Fibroblast of the aortic adventitia (primary cell): ENCODE measurements at places on chromosomes 16 and 17. TPM values are rescaled to one million over a fixed set of nuclear protein-coding genes. Genes with fewer than 3 reads are reported as not detected.
A peak's percentile ranks its signal among the peaks of the same experiment; 100 is the strongest.

DNA sequence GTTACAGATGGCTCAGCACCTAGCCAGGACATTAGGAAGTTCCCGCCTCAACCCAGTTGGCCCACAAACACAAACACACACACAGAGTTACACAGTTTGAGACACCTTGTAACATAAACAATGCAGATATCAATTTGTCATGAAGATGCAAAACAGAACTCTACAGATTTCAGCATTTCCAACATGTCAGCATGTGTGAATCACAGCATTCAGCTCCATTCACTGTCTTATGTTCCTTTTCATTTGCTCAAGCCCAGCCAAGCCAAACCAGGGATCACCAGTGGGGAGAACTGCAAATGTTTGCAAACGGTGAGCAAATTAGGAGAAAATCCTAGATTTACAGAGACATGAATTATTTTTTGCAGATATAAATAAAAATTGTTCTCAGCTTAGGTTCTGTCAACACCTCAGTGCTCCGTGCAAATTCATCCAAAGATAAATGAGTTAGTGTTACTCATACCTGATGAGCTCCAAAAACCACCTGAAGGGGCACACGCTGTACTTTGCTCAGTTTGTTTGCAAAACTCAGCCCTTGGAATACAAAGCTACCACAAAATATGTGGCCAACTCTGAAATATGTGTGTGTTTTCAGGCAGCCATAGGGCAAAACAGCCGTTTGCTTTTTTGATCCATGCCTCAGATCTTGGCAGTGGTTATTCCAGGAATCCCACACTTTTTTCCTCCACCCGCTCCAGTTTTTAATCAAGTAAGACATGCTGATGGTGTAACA, 16.3 kb upstream of the COX10 start:
- peak; percentile 61 for DNase-seq

Gene RTN4RL1
- 0.27 and 0.90 TPM in 2 replicates for total RNA-seq

Gene TMEM92
- total RNA-seq = 0.09 TPM in 1 of 2 replicates, not detected in the other

Gene MYH8
- total RNA-seq = not detected in 2 replicates

Gene C16orf89
- total RNA-seq = 1.6 and 4.6 TPM in 2 replicates

Gene REXO5
- 5.2 and 12.4 TPM in 2 replicates for total RNA-seq

GRCh38 chr16:3570420-3571062, 6.7 kb downstream of the NLRC3 start:
- DNase-seq = no peak

DNA sequence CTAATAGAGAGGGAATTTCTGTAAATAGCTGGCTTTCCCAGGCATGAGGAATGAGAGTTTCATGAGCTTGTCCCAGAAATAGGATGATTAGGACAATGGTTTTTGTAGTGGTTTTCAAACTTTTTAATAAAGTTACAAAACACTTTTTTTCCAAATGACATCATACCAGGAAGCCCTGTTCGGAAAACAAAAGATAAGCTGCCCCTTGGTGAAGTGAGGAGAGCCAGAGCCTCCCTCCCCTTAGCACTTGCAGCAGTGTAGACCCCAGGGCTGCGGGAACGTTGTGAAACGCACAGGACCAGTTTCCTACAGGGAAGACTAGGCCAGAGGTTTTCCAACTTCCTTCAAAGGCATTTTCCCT, 7.6 kb downstream of the FBRS start:
- no peak for DNase-seq

Gene SULT1A4
- total RNA-seq = 0.81 and 1.3 TPM in 2 replicates

Gene RAB26
- total RNA-seq = 0.27 and 3.6 TPM in 2 replicates

Gene KRTAP4-6
- not detected in 2 replicates for total RNA-seq

Gene HYDIN
- total RNA-seq = 0.65 and 1.5 TPM in 2 replicates

GRCh38 chr17:27473190-27473747, 17.0 kb downstream of the KSR1 start:
- DNase-seq = no peak

GRCh38 chr17:17770632-17771044, 66.1 kb downstream of the SREBF1 start:
- DNase-seq = no peak

DNA sequence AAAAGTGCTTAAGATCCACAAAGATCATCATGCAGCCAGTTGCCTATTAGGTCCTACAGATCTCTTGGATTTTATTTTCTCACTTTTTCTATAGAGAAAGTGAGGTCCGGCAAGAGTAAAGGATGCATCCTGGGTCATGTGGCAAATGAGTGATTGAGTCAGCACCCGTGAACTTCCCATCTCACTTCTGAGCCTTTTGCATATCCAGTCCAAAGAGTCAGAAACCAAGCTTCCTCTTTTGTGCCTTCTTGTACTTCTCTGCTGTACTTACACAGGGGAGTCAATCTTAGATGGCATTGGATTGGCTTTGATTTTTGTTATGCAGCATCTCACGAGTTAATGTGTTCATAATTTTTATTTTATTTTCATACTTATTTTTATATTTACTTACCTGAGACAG, 114.2 kb upstream of the IRX5 start:
- no peak for DNase-seq

GRCh38 chr16:9092978-9093344, 1.5 kb downstream of the HAPSTR1 start:
- DNase-seq = no peak

DNA sequence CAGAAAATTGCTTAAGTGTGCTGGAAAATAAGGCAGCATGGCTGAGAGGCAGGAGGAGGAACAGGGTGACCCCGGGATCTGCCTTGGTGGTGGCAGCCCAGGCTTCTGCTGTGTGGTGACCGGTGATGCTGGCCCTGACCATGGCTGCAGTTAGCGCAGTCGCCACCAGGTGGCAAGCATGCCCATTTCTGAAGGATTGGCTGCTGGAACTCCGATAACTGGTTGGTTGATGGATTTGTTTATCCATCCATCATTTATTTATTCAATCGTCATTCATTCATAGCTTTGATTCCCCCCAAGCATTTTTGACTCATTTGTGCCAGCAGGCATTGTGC, 29.1 kb upstream of the ITGA3 start:
- DNase-seq = peak; percentile 81

DNA sequence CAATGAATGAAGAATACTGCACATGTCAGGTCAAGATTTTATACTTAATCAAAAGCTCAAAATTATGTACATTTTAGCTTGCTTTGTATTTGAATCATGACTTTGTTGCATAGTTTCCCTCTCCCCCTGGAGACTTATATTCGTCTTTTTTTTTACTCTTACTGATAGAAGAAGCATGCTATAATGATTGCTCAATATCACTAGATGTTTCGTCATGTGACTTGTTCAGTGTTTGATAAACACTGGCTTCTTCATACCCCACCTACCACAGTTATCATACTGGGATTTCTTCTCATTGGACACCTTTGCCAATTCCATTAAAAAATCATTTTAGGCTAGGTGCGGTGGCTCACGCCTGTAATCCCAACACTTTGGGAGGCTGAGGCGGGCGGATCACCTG, 148.7 kb downstream of the FTO start:
- DNase-seq = peak; percentile 17

DNA sequence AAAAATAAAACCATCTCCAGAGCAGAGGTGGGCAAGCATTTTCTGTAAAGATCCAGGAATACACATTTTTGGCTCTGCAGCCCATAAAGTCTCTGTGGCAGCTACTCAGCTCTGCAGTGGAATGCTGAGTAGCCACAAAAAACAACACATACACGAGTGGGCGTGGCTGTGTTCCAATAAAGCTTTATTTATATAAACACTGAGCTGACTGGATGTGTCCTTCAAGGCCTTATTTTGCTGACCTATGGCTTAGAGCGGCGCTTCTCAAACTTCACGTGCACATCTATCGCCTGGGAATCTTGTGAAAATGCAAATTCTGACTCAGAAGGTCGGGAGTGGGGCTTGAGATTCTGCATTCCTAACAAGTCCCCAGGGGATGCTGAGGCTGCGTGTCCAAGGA, 39.7 kb downstream of the XYLT1 start:
- no peak for DNase-seq
